ENCODE measurements at places on chromosomes 7 and 10.

DNA sequence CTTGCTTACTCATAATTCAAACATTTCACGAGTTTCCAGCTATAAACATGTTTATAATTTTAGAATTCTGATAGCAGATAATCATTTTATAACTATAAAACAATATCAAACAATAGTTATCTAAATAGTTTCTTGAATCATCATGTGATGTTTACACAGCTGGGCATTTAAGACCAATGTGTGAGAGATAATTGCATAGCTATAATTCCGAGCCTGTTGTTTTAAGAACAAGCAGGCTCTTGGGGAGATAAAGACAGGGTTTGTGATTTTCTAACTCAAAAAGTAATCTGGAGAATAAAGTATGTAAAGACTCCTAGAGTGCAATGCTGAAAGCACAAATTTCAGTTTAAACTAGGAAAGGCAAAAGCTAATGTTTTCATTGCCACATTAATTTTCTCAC, 331.2 kb downstream of the LRRTM3 start:
- DNase-seq: no peak

DNA sequence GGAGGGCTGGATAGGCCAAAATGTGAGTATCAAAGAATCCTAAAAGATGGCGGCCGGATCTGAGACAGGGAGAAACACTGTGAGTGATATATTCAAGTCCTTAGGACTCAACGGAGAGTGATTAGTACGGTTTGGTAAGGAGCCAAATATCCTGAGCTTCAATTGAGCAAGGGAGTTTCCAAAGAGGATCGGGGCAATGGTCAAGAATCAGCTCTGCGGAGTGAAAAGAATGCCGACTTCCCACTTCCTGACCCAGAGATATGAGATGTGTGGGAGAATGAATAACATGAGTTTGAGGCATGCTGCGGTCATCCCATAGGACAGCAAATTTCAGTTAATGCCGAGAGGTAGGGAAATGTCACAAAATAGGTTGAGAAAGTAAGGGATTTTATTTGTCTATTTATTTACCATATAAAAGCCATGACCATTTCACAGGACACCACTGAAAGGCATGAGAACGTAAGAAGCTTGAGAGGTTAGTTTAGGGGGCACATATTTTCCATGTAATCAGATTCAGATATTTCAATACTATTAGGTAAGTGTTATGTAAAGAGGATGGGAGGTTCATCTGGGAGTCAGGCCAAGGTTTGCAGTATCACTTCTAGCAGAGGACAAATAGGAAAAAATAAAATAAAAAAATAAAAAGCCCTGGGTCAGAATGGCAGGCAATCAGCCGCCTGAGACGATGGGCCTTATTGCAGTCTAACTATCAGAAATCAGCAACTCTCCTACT, 165.6 kb downstream of the HGF start:
- DNase-seq: no peak

- DNase-seq: no peak
Observed at GRCh38 chr10:59362959-59363381, 621 bp upstream of the FAM13C start.

DNA sequence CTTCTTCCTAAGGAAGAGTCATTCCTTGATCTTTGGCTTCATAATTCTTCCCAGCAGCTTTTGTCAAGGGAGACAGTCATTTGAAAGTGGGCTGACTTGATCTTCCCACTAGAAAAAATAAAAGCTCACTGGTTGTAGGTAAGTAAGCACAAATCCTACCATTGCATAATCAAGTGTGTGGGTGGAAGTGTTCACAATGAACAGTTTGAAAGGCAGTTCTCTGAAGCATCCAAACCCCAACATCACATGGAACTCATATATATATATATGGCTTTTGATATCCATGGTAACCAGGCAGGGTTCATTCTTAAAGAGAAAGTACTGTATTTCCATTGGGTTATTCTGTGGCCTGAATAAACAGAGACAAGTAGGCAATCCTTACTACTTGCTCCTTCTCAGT, 51.6 kb downstream of the ARMH3 start:
- no peak for DNase-seq

DNA sequence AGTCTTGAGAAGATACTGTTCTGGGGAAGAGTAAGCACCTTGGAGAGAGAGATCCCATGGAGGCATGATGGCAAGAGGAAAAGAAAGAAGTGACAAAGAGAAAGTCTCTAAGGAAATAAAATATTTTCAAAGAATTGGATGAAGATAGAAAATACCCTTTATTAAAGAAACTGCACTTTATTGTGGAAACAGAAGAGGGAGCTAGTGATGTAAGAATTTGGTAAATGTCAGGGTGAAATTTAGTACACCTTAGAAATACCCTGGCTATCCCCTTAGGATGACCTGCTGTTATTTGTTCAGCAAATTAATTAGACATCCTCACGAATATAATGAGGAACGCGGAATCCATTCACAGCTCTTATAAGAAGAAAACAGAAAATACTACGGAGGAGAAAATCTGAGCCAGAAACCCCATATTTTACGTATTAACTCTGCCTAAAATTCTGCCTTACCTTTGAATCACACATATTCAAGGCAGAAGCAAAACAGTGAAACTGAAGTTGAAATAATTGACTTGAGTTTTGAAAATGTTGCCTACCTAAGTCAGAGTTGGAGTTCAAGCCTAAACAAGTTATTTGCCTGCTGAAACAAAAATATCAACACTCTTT, 90.7 kb downstream of the TFPI2 start:
- no peak for DNase-seq

GRCh38 chr7:49839863-49840645, 66.6 kb downstream of the VWC2 start:
- no peak for DNase-seq

DNA sequence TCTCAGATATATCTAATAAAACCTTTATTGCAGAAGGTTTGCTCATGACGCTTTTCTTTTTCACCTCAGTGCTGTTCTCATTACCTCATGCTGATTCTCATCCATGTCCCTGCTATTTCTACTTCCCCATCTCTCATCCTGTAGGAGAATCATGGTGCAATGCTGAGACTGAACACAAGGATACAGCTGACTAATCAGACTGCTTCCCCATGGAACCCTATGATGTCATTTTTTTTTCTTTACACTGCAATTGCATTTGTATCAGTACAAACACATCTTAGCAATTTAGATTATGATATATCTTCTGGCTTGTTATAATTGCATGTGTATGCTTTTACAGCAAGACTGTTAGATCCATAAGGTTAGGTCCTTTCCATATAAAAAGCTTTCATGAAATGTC, 93.7 kb downstream of the SEMA3A start:
- no peak for DNase-seq

DNA sequence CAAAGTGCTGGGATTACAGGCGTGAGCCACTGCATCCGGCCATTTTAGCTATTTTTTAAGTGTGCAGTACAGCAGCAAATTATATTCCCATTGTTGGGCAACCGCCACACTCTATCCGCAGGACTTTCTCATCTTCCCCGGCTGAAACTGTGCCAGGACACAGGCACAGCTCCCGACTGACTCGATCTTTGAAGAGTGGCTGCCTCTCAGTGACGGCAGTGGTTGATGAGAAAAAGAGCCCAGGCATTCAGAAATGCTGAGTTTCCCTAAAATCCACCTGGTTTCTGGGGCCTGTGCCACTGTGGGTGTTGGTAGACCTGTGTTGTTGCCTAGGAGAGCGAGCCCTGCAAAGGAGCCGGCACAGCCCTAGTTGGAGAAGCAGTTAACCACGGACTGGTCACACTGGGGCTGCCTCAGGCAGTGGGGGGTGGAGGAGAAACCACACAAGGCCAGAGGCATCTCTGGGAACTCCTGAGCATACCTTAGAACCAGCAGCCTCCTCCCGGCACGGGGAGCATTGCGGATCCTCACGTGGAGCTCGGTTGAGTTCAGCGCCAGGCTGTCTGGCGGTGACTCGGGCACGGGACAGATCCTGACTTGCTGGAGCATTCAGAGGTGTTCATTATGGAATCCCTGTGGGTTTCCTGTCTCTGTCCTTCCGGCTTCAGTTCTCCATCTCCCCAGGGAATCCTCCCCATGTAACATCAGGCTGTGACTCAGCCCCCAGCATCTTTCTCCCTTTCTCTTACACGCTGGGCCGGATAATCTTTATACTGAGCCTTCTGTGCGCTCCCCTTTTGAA, 16.2 kb downstream of the PFKFB3 start:
- no peak for DNase-seq

DNA sequence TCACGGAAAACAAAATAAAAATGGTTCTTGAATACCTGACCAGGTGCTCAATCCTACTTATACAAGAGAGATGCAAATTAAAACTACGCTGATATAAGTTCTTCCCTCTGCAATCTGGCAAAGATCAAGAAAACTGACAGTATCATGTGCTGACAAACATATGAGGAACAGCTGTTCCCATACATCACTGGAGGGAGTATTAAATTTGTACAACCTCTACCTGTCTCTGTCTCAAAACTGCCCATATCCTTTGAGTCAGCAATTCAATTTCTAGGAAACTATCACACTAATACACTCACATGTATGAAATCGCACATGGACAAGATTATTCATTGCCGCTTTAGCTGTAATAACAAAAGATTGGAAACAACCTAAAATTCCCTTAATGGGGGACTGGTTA, 11.0 kb upstream of the IL6 start:
- no peak for DNase-seq

DNA sequence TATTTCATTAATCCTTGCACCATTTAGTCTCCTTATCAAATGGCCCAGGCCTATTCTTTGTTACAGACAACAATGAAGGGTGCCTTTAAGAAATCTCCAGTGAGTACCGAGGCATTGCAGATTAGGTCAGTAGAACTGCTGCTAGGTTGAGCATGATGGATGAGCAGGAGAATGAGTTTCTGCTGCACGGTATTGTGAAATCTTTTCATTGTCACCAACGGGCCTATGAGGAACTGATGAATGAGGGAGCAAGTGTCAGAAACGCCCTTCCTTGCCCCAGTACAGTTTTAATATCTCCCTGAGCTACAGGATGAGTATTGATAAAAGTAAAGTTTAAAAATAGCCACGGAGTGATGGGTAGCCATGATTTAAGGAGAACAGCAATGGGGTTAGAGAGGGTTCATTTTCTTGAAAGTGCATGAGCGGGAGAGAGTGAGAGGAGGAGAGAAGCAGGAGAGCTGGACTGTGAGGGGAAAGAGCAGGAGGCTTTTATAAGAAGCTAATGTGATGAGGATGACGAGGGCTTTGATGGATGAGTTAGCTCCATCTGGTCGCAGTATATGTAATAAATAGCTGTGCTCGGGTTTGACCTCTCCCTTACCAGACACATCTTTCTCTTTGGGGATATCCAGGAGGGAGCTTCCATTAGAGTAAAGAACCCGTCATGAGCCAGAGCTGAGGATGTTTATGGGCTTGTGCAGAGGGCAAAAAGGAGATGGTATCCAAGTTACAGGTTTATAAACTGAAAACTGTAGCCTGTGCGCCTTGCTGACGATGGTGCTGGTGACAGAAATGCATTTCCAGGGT, 526.1 kb downstream of the LRMDA start:
- DNase-seq: no peak

- DNase-seq: no peak
Observed at GRCh38 chr10:80702143-80702542, 164.4 kb downstream of the SH2D4B start.

DNA sequence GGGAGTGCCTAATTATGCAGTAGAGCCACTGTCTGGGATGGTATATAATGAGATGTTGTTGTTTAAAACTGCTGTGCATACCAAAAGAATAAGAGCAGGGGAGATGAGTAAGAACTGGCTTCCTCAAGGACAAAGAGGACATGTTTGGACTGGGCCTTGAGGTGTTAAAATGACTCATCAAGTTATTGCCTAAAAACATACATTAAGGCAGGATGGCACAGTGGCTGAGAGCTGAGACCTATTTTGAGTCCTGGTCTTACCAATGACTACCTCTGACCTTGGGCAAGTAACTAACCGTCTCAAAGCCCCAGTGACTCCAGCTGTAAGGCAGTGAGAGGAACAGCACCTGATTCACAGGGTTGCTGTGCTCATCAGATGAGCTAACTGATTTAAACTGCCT, 71.1 kb downstream of the CFAP58 start:
- no peak for DNase-seq

DNA sequence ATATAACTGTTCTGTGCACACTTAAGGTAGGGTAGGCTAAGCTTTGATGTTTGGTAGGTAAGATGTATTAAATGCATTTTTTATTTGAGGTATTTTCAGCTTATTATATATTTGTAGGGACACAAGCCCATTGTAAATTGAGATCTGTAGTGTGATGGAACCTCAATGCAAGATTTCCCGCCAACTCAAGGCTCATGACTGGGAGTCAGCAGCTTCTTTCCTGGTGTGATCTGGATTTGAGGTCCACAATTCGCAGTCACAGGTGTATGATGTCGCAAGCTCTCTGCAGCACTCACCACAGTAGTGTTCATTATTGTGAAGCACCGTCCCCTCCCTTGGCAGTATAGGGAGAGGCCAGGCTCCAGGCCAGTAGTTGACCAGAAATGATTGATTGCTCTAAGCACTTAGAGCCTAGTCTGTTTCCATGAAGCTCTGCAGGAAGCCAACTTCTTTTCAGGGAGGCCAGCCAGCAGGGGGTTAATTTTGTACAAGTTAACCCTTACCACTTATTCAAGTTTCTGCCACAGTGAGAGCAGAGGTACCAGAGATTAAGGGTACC, 54.9 kb downstream of the SEM1 start:
- DNase-seq: no peak

- DNase-seq: no peak
Observed at GRCh38 chr7:3195160-3195559, 105.9 kb upstream of the SDK1 start.

DNA sequence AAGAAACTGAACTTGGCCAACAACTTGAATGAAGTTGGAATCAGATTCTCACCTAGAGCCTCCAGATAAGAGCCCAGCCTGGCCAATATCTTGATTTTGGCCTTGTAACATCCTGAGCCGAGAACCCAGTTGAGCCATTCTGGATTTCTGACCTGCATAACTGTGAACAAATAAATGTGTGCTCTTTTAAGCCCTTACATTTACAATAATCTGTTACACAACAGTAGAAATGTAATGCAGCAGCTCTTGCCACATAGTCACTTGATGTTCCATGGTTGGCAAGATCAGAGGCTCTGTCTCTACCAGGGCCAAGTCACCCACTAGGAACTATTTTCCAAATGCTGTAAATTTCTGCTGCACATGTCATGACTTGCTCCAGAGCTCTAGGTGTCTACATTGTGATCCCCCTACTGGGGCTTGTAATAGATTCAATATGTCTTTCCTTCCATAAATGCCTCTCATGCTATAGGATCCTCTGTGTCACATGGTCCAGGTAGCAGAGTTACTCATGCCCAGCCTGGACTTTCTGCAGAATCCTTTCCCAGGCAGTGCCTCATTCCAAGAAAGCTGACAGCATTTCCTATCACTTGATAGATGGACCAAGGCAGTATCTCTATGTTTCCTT, 11.4 kb upstream of the RBM20 start:
- no peak for DNase-seq

GRCh38 chr7:50640256-50640655, 75.1 kb upstream of the DDC start:
- DNase-seq: no peak

GRCh38 chr7:84077336-84077735, 117.3 kb downstream of the SEMA3A start:
- no peak for DNase-seq
